ENCODE measurements at places on chromosomes 7 and 10. TPM values are rescaled to one million over a fixed set of nuclear protein-coding genes. Genes with fewer than 3 reads are reported as not detected.

Gene SUN3
- not detected for total RNA-seq

Gene UPK3B
- 18.7 TPM for total RNA-seq

Gene FIGNL1
- 12.1 TPM for total RNA-seq

Gene OR2A5
- total RNA-seq = not detected

Gene C1QL3
- total RNA-seq = not detected

Gene KDM7A
- 2.2 TPM for total RNA-seq

Gene MACC1
- total RNA-seq = not detected

Gene TACC2
- 86.3 TPM for total RNA-seq

Gene PAPOLB
- total RNA-seq = not detected

Gene SLC39A12
- not detected for total RNA-seq

Gene TMEM176A
- not detected for total RNA-seq

Gene NYAP1
- 4.2 TPM for total RNA-seq

Gene PSTK
- 4.3 TPM for total RNA-seq

Gene SPDYE2
- not detected for total RNA-seq

Gene CLIP2
- total RNA-seq = 15.2 TPM

Gene HTR7
- 0.12 TPM for total RNA-seq

Gene SLC37A3
- total RNA-seq = 30.2 TPM

Gene FFAR4
- 0.22 TPM for total RNA-seq

Gene FAM25C
- total RNA-seq = 2.4 TPM

Gene NKX1-2
- total RNA-seq = 0.07 TPM

Gene NME8
- not detected for total RNA-seq

Gene NUPR2
- not detected for total RNA-seq

Gene MRLN
- not detected for total RNA-seq

Gene FOXI2
- not detected for total RNA-seq

Gene ACSL5
- total RNA-seq = 0.39 TPM

Gene ACSM6
- not detected for total RNA-seq

Gene GHRHR
- not detected for total RNA-seq

Gene RTKN2
- 1.2 TPM for total RNA-seq

Gene CTTNBP2
- total RNA-seq = 0.61 TPM

Gene HIBADH
- total RNA-seq = 42.6 TPM

Gene AZGP1
- not detected for total RNA-seq

Gene INMT
- not detected for total RNA-seq

Gene C10orf71
- not detected for total RNA-seq

Gene VSIR
- 33.9 TPM for total RNA-seq

Gene KCP
- total RNA-seq = 0.36 TPM

Gene AEBP1
- not detected for total RNA-seq

Gene IFIT3
- 5.0 TPM for total RNA-seq

Gene CROT
- total RNA-seq = 6.4 TPM

Gene ADARB2
- not detected for total RNA-seq

Gene OR6V1
- not detected for total RNA-seq

Gene WIPF3
- 0.62 TPM for total RNA-seq

Gene ARHGEF35
- total RNA-seq = 0.34 TPM

Gene PLXNA4
- 0.49 TPM for total RNA-seq

Gene TAC1
- total RNA-seq = not detected

Gene TMEM26
- total RNA-seq = not detected

All from A549 treated with ZK216348 at 1 μM for 4 hours (cell line).